ENCODE measurements at places on chromosomes 12 and 14.
A peak's percentile ranks its signal among the peaks of the same experiment; 100 is the strongest.

GRCh38 chr12:91851741-91852477 is 293.7 kb downstream of the BTG1 start:
- no peak for DNase-seq

DNA sequence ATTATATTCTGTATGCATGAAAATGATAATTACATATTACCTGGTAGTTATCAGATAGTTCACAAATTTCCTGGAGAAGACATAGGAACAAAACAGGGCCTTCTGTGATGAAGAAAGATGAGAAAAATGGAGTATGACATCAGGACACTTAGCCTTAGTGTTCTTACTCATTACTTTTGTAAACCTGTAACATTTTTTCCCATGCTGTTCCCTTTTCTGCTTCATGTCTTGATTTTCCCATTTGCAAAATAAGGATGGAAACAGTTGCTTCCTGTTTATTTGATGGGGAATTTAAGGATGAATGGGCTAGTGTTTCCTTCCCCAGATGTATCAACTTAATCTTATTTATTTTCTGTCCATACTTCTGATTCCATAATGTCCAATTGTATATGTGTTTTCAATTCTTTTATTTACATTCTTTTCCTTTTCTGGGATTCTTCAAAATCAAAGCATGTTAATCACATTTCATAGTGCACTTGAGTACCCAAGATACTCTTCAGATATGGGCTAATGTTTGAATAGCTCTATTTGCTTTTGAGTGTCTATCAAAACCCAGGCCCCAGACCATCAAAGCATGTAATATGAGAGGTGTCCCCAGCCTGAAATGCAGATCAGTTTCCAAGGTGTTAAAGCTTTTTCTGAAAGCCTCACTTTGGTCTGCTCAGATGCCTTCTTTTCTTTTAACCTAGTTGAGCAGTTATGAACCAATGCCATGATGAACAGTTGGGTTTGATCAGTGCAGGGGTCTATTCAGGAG is 260.5 kb downstream of the RAD51B start:
- no peak for DNase-seq

GRCh38 chr12:2057041-2057794 is 4.4 kb downstream of the CACNA1C start:
- DNase-seq, result no peak

DNA sequence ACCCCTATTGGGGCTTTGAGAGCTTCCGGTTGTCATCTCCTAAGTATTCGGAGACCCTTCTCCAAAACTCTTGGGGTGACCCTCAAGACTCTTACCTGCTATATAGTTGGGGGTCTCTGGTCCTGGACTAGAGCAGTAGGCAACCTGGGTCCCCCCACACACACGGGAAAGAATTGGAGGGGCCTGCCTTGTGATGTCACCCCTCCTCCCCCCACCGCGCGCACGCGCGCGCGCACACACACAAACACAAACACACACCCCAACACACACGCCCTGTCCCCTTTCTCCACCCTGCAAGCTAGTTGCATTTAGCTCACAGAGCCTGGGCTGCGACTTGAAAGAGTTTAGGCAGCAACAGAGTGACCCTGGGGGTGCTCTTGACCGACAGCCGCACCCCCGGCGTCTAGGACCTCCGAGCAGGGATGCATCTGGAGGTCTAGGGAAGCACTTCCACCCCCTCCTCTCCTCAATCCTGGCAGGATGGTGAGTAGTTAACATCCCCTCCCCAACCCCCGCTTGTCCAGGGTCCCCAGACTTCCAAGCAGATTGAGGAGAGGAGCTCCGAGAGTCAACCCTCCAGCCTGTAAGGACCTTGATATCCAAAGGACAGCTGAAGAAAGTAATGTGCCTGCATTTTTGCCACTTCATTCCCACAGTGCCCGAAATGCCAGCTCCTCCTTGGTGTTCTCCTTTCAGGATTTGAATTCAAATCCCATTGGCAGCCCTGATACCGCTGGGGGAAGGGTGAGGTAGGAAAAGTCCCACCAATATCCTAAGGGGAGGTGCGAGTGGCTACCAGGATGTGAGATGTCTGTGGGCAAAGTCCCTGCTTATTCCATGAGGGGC is 1.4 kb upstream of the DNAJC14 start:
- DNase-seq, result no peak

- no peak for DNase-seq
These were observed 347.3 kb downstream of the AACS start for GRCh38 chr12:125412506-125412905.

- peak; percentile 83 for DNase-seq
These were observed at the start of gene EID3 for GRCh38 chr12:104303538-104304151. TSS of gene EID3 (plus strand) at chr12:104303739. CDS start at chr12:104303935, 196 bp downstream.

- DNase-seq, result no peak
These were observed 24.4 kb downstream of the SERPINA1 start for GRCh38 chr14:94364037-94364436.

- DNase-seq, result no peak
These were observed 1.7 kb upstream of the MFAP5 start for GRCh38 chr12:8664228-8664913.

DNA sequence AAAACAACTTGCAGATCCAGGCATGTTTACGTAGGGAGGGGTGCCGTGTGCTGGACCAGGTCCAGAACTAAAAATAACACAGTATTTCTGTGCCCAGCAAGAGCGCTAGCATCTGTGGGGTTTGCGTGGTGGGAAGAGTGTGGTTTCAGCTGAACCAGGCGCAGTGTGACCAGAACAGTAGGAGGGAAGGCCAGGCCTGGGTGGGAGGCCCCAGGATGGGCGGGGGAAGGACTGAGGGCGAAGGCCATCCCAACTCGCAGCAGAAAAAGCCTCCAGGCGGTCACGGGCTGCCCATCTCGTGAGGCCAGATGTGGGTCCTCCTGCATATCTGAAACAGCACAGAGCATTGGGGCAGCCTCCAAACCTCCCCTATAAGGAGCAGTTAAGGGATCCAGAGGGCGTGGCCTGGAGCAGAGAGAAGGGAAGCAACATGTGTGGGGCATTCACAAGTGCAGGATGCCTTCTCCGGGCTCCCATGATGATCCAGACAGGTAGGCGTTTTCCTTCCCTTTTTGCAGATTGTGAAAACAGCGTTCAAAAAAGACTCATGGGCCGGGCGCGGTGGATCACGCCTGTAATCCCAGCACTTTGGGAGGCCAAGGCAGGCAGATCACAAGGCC is 17.8 kb upstream of the CD9 start:
- DNase-seq, result no peak

DNA sequence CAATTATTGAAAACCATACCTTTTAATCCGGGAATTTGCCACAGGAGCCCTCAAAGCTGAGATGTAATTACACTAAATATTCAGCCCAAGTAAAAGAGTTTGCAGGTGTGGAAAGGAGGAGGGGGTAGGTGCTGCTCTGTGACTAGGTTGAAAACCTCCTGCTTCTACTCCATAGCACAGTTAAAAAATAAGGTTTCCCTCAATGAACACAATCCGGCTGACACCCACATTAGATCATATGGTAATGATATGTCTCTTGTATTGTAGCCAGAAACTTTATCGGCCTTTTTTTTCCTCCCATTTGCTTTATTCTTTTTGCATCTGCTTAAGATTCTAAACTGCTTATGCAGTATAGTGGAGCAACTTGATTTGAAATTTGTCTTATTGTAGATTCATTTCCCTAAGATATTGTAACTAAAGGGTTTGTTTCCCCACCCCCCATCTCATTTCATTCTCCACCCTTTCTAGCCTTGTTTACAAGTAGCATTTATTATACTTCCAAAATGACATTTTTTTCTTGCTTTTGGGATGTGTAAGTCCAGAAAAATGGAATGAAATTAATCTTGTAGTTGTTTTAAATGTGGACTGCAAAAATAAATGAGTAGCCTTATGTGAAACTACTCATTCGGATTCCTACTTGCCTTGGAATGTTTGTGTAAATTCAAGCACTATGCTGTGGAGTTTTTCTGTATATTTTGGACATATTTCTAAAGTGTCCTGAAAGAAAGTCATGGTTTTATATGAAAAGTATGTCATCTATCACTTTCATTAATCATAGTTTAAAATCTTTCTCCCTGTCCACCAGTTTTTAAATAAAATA is at the start of gene DCN:
Gene DCN, minus strand, starts transcription at position 182 of the 820 bp plus-strand sequence. CDS start 4,265 bp downstream, outside the sequence.
- no peak for DNase-seq

GRCh38 chr12:105948331-105948730 is 190.4 kb downstream of the NUAK1 start:
- DNase-seq, result no peak

DNA sequence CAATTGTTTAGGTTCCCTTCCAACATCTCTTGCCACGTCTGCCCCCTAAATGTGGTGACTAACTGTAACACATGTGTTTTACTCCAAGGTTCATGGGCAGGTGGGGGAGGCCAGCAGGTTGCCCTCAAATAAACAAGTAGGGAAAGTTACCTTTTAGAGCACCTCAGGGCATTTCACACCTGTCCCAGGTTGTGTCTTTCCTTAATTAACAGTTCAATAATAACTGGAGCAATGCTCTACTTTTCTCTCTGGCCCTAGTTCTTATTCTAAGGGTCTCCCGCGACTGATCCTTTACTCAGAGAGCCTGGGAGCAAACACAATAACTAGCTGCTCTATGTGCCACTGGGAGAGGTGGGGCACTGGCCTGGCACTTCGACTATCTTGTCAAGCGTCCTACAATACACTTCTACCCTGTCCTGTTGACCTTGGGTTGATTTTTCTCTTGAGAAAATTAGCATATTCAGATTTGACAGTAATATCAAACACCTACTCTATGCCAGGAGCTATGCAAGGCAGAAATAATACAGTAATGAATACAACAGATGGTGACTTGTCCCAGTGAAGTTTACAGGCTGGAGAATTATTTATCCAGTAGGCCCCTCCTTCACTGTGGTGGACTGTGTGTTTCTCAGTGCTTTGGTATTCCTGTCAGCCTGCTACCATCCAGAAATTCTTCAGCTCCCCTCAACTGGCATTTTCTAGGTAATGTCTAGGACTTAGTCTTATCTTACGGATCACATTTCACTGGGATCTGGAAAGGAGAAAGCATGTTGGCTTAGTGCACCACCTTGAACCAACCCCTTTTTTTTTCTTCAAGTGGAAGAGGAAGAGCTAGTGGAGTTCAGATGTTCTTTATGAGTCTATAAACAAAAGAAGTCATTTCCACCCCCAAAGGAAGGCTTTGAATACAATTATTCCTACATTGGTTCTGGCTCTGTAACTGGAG is 202.6 kb downstream of the CRADD start:
- DNase-seq, result no peak

- no peak for DNase-seq
These were observed 8.0 kb upstream of the MYH7 start for GRCh38 chr14:23443411-23443812.

DNA sequence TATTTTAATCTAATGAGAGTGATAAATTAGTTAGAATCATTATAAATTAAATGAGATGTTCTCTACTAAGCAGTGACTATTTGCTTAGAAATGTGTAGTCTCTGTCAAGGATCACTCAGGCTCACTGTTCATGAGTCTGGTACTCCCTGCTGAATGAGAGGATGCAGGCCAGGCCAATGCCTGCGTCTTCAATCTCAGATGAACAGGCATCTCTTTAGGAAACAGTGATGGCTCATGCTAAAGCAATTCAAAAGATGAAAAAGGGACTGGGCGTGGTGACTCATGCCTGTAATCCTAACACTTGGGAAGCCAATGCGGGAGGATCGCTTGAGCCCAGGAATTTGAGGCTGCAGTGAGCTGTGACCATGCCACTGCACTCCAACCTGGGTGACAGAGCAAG is 106.8 kb downstream of the ZFC3H1 start:
- DNase-seq, result no peak

- DNase-seq, result no peak
These were observed 67.2 kb downstream of the NKX2-1 start for GRCh38 chr14:36452860-36453259.

- no peak for DNase-seq
These were observed 74.6 kb downstream of the ZFP36L1 start for GRCh38 chr14:68718023-68718990.

DNA sequence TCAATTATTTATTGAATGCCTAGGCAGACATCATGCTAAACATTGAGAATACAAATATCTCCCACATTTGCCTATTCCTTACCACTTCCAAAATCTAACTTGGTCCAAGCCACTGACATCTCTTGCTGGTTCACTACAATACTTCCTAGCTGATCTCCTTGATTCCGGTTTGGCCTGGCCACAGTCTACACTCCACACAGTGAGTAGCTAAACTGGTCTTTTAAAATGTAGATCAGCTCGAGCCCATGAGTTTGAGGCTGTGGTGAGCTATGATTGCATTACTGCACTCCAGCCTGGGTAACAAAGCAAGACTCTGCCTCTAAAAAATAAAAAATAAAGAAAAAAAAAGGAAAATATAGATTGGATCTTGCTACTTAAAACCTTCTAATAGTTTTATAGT is 7.6 kb upstream of the ATP5MC2 start:
- no peak for DNase-seq

DNA sequence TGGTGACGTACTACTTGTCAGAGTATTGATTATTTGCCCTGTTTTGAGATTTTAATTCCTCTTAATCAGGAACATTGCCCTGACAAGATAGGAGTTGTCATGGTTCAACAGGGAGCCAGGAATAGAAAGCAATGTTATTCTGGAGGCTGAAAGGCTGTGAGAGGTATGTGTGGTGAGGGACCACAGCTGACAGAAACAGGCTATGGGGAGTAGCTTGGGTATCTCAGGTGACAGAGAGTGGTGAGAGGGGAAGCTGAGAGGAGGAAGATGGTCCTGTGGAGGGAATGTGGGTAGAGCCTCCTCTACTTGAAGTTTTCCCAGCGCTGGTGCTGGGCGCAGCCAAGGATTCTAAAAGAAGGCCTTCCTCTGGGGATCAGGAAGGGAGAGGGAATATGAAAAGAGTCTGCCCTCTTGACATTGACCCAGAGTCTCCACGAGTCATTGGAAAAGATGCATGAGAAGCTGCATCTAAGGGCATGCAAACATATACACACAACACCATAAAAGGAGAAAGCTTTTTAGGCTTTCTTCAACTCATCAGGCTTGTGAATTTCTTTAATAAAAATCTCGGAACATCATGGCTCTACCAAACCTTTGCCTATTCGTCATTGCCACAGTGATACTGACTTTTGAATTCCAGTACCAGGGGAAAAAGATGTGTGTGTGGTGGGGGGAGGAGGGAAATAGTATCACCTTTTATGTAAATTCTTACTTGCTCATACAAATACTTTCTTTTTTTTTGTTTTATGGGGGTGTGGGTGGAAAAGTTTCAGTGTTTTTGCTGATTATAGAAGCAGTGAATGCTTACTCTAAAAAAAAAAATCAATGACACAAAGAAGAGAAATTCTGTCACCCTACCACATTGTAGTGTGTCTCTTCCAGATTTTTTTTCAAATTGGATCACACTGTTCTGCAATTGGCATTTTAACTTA is 39.9 kb upstream of the DHRS7 start:
- no peak for DNase-seq

- no peak for DNase-seq
These were observed 99.4 kb upstream of the FRMD6 start for GRCh38 chr14:51552275-51552674.

GRCh38 chr14:90500665-90501370 is 104.0 kb downstream of the CALM1 start:
- DNase-seq, result no peak

Measured in stimulated activated CD4-positive, alpha-beta T cell treated with anti-CD3 and anti-CD28 coated beads, TNF-alpha, amount 100 ng/mL, for 4 hours (primary cell).